Activated CD4-positive, alpha-beta T cell treated with anti-CD3 and anti-CD28 coated beads, Interleukin-2, amount 10 ng/mL, durations not matched to agents 7 days and 5 days (primary cell): ENCODE measurements at places on chromosomes 4 and X. TPM values are rescaled to one million over a fixed set of nuclear protein-coding genes. Genes with fewer than 3 reads are reported as not detected.

- DNase-seq = no peak
Observed at GRCh38 chr4:182203872-182204411, 39.3 kb upstream of the TENM3 start.

- no peak for DNase-seq
Observed at GRCh38 chrX:134963041-134963440, 27.8 kb upstream of the SMIM10 start.

DNA sequence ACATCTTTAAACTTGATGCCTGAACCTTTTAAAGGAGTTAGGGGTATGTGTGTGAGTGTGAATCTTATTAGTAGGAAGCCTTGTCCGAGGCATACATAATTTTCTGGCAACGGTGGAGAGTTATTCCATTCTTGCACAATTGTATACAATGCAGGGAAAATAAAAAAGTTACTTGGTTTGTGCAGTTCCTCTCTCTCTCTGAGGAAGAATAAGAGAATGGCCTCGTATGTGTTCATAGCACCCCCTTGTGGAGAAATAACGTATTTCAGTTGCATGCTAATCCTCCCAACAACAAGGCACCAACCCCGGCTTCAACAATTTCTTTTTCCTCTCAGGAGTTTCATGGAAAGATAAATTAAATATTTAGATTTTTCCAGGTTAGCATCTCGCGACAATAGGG, 33.7 kb upstream of the FGF13 start:
- DNase-seq = peak; percentile 23

GRCh38 chr4:119664168-119664907, 35.7 kb upstream of the PDE5A start:
- no peak for DNase-seq

GRCh38 chr4:136935305-136935704, 597.0 kb downstream of the PCDH18 start:
- DNase-seq = no peak

- no peak for DNase-seq
Observed at GRCh38 chr4:157363360-157363759, 142.8 kb downstream of the GRIA2 start.

DNA sequence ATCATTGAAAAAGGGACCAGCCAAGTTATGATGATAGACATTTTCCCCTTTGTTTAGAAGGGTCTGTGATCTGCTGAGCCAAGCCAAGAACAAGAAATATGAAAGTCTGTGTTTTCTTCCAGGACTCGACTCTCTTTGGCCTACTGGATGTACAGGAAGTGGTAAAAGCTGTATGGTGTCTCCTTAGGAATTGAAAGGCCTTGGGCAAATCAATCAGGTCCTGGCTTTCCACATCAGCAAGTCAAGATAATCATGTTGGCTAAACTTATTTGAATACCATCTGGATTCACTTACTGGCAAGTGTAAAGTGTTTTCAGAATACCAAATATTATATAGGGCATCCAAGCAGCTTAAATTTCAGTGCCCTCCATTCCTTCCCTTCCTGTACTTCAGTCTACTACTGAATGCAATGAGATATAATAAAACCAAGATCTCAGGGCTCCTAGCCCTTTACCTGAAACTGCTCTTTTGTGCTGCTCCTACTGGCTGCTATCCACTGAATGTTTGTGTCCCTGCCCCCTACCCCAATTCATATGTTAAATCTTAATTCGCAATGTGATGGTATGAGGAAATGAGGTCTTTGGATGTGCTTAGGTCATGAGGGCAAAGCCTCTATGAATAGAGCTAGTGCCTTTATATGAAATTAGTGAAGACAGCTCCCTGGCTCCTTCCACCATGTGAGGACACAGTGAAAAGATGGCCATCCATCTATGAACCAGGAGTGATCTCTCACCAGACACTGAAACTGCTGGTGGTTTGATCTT, 578.0 kb downstream of the SPRY1 start:
- no peak for DNase-seq

Gene SPINK2
- total RNA-seq = 5.0 TPM

Gene ASMT
- not detected for total RNA-seq
